ENCODE measurements at places on chromosomes 16 and 17.

DNA sequence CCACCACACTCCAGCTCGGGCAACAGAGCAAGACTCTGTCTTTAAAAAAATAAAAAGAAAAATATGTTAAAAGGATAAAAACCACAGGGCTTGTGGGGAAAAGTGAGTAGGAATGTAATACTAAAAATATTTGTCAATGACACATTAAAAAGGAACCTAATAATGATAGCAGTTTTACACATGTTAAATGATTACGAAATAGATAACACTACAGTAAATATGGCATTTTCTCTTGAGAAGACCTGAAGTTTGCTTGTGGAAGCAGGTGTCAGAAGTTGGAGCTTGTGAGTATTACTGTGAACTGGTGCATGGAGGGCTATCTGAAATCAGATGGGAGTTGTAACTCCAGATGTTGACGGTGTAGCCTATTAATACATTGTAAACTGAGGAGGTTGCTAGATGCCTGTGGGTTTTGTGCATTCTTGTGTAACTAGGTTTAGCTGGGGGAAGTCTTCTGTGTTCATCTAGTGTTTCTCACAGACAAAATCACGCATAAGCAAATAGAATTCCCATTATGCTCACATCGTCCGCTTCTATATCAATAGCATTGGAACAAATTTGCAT lies 44.2 kb upstream of the CLEC18A start:
- DNase-seq, result no peak

DNA sequence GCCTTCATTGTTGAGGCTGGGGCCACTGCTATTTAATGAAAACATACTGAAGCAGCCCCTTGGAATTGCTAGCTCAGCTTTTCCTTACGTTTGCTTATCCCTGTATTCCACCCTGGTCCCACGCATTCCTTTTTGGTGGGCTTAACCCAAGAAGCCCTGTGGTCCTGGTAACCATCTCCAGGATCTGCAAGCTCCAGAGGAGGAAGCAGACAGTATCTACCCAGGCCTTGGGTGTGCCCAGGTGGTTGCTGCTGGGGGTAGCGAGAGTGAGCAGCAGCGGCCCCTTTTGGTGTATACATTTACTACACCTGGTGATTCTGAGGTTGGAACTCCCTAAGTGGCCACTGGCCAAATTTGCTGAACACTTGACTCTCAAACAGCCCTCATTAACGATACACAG lies 97.7 kb downstream of the CBLN1 start:
- DNase-seq, result no peak

GRCh38 chr17:6374761-6375312 lies 60.1 kb downstream of the AIPL1 start:
- DNase-seq, result no peak

- DNase-seq, result no peak
Measured at GRCh38 chr17:75008373-75008772, 4.1 kb upstream of the MRPL58 start.

GRCh38 chr17:64075913-64076312 lies 54.0 kb downstream of the ERN1 start:
- no peak for DNase-seq

GRCh38 chr16:22091721-22092120 lies 620 bp upstream of the VWA3A start:
- no peak for DNase-seq

- no peak for DNase-seq
Measured at GRCh38 chr16:14373406-14373805, 256.7 kb downstream of the PARN start.

DNA sequence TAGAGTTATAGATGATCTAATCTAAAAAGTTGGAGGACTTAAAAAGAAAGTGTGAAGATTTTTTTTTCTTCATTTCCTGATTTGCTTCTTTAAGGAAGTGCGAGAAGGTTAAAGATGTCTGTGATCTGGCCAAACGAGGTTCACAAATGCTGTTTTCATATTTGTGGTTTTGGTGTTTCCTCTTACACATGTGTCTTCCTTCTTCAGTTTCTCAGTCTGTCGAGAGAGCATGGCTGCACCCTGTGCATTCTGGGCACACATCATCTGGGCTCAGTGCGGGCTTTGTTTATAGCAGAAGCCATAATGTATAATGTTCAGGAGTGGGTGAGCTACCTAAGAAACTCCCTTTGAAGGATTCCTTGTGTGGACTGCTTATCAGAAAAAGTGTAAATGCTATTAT lies 260.4 kb upstream of the TBX2 start:
- DNase-seq, result peak; percentile 3

DNA sequence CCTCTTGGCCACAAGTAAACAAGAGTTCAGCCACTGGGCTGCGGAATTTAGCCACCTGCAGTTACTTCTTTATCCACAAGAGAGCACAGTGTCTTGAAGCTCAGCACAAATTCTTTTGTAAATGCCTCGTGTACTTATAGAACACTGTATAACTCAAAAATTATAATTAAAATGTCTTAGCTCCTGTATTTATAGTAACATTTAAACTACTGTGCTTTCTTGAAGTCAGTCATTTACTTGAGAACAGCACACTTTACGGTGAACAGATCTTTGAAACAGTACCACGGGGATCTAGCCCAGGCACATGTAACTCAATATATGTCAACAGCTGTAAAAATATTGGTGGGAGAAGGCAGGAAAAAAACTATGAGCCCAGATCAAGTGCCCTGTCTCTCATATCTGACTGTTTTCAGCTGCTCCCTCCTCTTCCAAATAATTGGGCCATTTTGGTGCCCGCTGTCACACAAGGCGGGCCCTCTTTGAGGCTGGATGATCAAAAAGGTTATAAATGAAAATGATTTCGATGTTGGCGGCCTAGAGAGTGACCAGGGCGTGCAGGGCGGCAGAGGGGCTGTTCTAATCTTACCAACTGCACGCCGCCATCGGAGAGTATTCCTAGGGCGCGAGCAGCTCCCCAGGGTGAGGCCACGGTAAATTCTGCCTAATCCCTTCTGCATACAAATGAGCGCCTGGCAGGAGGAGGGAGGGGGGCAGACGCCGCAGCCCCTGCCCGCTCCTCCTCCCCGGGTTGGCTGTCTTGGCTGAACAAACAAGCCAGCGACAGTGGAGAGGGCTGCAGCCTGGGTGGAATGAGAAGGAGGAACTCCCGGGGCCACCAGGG lies 183.2 kb downstream of the C16orf78 start:
- DNase-seq, result no peak

DNA sequence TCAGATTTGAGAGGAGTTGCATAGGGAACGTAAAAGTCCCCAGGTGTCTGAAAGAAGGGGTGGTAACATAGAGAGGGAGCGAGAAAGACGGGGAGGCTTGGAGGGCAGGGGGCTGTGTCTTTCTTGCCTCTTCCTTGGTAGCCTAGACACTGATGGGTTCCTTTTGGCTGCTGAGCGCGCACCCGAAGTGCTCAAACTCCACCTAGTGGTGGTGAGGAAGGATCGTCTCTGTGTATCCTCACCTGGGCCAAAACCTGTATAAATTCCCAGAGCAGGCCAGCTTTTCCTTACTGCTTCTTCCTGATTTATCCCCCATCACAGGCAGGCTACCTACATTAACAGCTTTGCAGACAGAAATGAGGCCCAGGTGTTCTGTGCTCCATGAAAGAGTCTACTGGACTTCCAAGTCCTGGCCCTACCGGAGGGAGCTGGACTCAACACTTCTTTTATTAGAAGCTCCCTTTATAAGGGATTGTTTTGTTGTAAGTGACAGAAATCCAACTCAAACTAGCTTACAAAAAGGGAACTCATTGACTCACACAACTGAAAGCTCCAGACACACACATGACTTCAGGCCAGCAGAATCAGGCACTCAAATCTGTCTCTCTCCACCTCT lies 5.5 kb upstream of the SLC25A35 start:
- peak; percentile 31 for DNase-seq

GRCh38 chr16:67805718-67806427 lies 487 bp downstream of the RANBP10 start:
- DNase-seq, result no peak

- no peak for DNase-seq
Measured at GRCh38 chr16:58485184-58485887, 14.6 kb upstream of the NDRG4 start.

DNA sequence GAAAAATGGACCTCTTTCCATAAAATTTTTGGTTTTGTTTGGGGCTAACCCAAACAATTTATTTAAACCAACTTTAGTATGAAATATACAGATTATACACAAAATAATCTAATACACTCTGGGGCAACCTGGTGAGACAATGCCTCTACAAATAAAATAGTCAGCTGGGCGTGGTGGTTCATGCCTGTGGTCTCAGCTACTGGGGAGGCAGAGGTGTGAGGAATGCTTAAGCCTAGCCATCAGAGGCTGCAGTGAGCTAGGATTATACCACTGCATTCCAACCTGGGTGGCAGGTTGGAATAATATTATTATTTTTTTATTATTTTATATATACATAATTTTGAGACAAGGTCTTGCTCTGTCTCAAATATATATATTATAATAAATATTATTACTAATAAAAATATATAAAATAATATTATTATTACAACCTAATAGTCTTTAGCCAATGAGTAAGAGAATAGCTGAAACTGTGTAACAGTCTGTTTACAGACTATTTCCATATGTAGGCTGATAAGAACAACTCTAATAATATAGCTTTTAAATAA lies 50.5 kb downstream of the GLG1 start:
- DNase-seq, result no peak

- DNase-seq, result no peak
Measured at GRCh38 chr17:72599891-72600290, 479.1 kb downstream of the SOX9 start.

DNA sequence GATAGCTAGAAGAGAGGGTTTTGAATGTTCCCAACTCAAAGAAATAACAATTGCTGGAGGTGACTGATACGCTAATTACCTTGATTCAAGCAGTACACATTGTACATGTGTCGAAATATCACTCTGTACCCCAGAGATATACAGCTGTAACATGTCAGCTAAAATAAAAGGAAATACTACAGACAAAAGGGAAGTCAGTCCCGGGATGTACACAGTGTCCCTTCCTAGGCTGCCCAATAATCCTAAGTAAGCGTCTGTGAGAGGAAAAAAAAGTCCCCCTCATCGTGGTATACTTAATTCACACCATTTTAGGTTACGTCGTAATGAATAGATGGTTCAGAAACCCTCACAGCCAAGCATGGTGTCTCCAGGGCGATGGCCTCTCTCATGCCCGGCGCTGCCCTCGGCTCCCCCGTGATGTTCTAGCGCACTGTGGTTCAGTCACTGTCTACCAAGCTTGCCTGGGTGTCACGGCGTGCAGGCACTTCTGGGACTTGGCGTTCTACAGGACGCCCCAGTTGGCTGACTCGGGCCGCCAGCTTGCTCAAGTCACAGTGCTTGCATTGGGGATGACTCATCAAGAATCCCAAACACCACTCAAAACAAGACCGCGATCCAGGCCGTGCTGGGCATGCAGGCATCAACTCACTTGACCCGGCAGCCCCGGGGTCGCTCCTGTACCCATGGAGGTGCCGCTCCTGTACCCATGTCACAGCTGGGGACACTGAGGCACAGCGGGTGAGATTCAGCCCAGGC lies 27.6 kb downstream of the CCDC40 start:
- no peak for DNase-seq

GRCh38 chr16:89922884-89923639 lies at the start of gene TUBB3:
Gene TUBB3 (plus strand): TSS chr16:89923342. CDS start chr16:89923402, 60 bp downstream.
- no peak for DNase-seq

DNA sequence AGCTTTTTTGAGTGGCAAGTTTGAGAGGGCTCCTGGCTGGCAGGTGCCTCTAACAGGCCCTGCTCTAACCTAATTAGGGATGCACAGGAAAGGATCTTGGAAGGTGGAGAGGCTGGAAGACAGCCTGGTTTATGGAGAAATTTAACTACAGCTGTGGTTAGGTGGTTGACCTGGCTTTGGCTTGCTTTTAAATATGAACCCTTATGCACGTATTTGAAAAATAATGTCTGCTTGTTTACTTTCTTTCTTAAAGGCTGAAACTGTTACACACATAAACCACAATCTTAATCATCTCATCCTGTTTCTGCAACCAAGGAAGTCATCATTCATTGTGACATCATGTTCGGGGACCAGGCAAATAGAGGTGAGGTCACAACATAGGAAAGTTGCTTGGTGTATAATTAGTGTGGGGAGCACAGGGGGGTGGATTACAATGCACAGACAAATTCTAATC lies 23.1 kb upstream of the DHRS13 start:
- no peak for DNase-seq

DNA sequence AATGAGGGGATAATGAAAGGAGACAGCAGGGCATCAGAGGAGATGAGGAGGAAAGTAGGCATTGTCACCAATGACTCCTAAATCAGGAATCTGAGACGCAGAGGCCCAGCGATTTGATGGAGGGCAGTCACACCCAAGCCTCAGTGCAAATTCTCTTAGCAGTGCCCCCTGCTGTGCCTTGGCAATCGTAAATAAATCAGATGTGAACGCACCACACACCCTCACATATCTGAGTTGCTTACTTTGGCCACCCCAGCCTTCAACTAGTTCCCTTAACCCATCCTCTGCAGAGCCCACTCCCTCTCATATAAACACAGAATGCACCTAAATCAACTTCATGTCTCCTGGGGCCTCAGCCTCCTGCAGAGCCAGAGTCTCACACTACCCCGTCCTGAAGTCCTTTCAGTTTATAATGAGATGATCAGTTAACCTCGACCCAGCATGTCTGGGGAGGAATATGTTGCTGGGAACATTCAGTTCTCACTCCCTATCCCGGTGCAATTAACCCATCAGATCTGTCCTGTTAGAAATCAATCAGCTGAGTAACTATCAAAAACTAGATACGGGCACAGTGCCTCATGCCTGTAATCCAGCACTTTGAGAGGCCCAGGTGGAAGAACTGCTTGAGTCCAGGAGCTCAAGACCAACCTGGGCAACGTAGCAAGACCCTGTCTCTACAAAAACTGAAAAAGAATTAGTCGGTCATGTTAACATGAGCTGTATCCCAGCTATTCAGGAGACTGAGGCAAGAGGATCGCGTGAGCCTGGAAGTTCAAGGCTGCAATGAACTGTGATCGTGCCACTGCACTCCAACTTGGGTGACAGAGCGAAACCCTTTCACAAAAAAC lies 78.4 kb downstream of the SLC39A11 start:
- no peak for DNase-seq

DNA sequence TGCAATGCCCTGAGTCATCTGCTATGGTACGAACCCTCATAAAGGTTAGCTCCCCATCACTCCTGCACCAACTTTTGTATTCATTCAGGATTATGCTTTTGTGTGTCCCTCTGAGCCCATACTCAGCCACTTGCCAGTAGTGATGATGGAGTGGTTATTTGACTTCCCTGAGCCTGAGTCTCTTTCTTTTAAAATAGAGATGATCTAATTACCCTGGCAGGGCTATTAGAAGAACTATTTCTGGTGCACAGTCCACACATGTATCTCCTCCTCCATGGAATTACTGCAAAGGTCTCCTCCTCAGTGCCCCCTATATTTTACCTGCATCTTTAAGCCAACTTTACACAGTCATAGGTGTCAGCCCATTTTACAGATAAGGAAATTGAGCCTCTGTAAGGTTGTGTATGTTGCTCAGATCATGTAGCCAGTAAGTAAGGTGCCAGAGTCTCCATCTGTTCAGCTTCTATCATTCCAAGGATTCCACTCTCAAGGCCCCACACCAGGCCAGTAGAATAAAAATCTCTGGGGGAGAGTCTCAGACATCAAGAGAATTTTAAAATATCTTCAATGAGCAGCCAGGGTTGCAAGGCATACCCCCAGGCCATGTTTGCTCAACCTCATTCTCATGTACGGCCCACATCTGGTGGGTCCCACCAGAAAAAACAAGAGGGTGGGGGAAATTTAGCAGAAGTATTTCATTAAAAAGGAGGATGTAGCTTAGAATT lies 333.7 kb upstream of the HSBP1 start:
- no peak for DNase-seq

GRCh38 chr17:29084541-29085146 lies 41.7 kb downstream of the PIPOX start:
- DNase-seq, result no peak
